ENCODE measurements at places on chromosomes 6 and 20.

- DNase-seq: no peak
Observed at GRCh38 chr20:61307686-61308476, 55.8 kb downstream of the CDH4 start.

GRCh38 chr6:79461205-79461604 is 76.0 kb downstream of the LCA5 start:
- DNase-seq: no peak

DNA sequence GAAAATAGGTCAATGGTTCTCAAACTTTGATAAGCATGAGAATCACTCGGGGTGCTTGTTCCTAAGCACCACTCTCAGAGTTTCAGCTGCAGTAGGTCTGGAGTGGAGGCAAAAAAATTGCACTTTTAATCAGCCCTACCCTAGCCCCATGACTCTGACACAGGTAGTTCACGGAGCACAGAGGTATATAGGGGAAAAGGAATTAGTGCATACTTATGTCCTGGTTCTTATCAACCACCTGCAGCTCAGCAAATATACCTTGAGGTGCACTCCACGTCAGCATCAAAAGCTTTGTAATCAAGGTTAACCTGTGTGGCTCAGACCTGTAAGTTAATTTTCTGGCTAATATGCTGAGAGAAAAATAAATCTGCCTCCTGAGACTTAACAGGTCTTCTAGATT is 138.8 kb upstream of the HMGN3 start:
- DNase-seq: no peak

DNA sequence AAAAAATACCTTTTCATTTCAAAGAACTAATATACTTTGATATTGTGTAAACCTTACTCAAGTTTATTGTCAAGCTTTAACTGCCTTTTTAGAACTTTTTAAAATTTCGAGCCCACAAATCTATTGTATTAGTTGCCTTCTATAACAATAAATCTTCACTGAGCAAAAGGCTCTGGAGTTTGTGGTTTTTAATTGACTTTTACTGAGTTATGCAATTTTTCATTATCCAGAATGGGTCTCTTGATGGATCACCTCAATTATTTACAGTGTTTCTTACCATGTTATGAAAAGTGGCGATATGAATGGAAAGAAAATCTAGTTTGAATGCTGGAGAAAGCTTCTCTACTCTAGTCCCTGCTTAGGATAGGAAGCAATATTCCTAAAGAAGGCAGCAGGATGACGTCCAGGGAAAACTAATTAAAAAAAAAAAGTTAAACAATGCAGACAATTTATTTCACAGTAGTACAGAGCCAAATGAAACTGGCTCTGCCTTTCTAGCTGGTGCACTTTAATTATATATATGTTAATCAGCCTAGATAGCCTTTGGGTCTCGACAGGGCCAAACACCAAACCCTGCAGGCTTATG is 5.0 kb downstream of the ID4 start:
- DNase-seq: no peak

DNA sequence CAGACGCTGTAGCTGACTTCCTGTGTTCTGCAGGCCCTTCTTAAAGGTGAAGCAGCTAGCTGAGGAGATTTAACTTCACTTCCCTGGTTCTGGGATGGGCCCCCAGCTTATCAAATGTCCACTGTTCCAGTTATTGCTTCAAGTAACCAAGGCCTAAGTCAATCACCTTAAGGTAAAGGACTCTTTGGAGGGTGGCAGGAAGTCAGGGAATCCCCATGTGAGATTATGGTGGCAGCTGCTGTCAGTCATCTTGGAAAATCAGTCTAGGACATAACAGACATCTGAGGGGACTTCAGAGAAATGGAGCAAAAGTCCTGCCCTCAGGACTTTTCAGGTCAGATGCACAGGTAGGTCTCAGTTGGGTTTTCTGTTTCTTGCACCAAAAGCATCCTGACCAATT is 3.8 kb downstream of the ELOVL5 start:
- DNase-seq: no peak

DNA sequence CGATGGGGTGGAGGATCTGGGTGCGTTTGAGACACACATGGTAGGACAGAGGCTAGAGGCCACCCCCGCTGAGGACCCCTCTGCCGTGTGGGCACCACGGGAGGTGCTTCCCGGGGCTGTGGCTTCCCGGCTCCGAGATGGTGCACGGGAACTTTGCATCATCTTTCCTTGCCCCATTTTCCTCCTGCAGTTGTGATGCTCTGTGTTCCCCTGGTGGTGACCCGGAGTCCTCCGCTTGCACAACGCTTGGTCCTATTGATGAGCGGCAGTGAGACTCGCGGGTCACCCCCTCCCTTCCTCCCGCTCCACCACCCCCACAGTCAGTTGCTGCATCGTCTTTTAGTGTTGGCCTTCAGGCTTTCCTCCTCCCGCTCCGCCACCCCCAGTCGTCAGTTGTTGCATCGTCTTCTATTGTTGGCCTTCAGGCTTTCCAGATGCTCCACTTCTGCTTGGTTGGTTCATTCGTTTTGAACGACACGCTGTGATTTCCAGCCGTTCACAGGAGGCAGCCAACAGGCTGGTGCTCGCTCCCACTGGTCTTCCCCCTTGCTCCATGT is 37.3 kb downstream of the PYGB start:
- DNase-seq: no peak

DNA sequence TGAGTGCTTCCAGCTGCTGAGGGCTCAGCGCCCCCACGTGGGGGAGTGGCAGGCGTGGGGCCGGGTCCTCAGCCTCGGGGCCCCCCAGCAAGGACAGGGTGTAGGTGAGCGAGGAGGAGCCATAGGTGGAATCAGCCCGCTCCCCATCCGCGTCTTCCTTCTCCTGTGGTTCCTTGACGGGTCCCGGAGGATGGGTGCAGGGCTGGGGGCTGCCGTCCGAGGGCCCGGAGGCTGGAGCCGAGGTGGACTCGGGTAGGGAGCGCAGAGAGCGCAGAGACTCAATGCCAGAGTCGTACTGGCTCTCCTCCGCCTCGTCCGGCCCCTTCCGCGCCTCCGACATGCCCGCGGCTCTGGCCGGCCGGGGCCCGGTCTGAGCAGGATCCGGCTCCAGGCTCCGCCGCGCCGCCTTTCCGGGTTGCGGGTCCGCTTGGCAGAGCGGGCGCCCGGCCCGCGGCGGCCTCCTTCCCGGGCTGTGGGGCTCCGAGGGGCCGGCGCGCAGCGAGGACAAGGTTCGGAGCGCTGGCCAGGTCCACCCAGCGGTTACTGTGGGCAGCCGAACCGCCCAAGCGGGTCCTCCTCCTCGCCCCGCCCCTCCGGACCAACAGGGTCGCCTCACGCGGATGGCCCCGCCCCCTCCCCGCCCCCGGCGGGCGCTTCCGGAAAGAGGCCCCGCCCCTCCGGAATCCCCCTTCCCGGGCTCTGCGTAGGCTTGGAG is at the start of gene NFKBIE:
Gene NFKBIE (minus strand): TSS at position 545 of the 715 bp plus-strand sequence. CDS start 205 bp downstream, at position 340.
- peak; percentile 97 for DNase-seq

GRCh38 chr20:48129345-48129942 is 344.2 kb upstream of the SULF2 start:
- no peak for DNase-seq

- no peak for DNase-seq
Observed at GRCh38 chr20:25310921-25311728, 63.2 kb downstream of the PYGB start.

- DNase-seq: no peak
Observed at GRCh38 chr6:53746442-53747103, 48.2 kb upstream of the LRRC1 start.

DNA sequence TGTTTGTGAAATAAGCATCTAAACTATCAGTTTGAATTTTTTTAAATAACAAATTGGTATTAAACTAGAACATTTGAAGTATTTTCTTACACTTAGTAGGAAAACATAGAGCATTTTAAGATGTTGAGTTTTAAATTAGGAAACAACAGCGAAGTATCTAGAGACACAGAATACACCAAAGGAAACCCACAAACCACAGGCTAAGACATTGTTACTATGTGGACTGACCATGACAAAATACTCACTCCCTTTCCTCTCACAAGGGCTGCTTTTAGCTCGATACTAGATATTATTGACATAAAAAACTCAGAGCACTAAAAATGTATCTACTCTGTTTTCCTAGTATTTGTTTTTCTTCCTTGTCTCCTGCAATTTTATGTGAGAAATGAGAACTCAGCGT is 266.0 kb upstream of the CITED2 start:
- DNase-seq: no peak

DNA sequence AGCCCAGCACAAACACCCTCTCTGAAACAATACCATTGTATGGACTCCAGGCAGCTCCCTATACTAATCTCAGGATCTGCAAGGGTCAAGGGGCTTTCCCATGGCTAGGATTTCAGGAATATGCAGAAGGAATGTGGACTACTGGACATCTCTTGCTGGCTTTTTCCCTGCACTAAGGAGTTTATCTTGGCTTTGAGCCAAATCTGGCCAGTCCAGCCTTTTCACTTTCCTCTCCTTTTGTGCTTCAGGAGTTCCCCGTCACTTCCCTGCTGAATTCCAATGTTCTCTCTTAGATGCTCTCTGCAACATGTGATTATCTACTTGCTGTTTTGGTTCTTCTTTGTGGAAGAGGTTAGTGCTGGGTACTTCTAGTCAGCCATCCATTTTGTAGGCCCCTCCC is 568.2 kb downstream of the HDGFL1 start:
- DNase-seq: no peak

GRCh38 chr6:52594221-52594620 is 17.4 kb upstream of the TRAM2 start:
- no peak for DNase-seq

DNA sequence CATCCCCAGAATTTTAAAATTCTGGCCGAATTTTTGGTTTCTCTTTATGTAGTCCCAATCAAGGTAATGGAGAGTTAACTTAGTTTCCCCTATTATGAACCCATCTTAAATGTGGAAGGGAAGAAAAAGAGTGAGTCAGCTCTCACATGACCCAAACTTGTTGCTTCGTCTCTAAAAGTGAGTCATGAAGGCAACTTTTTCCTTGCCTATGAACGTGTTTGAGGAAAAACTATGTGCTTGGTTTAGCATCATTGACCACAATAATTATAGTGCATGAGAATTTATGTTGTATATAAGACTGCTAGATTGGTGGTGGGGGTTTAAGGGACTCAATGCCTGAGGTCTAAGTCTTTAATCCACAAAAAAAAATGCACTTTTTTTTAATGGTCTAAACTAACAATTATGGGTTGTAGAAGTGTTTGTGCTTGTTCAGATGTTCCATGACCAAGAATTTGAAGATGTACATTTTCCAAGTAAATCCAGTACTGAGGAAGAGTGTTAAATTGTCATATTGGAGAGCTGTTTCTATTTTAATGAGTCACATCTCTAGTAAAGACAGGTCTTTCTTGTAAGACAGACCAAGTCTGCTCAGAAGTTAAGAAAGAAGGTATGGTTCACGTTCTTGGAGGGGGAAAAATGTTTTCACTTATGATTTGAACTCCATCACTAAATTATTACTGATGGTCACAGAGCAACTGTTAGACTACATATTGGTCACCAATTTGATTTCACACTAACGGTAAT is 409.9 kb upstream of the MARCKS start:
- DNase-seq: no peak

DNA sequence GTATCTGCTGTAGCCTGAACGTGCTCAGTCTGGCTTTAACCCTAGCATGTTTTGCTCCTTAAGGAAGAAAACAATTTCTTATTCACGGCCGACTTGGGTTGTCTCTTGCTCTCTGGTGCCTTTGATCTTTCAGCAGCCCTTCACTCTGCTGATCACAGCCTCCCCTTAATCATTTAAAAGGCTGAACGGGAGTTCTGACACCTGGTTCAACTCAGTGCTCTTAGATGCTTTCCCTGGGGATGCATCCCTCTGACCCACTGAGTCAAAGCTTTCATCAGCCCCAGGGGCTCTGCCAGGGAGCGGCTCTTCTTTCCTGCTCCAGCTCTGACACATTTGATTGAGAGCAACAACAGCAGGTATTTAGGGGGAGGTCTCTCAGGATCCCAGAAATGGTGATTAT is 79.0 kb upstream of the FYN start:
- no peak for DNase-seq

DNA sequence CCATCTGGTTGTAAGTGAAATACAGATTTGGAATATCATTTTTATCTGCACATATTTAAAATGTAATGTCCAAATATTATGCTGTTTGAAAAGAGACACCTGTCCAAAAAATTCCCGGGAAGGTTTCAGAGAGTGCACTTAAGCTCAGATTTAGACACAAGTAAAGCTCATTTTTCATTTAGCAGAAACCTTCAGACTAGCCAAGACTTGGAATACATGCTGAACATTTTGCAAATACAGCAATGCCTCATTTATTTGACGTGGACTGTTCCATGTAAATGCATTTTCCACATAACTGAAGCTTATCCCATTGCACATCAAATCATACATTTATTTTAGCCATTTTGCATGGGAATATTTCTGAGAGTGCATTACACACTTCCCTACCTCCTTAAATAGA is 280.7 kb downstream of the ZNF217 start:
- no peak for DNase-seq

DNA sequence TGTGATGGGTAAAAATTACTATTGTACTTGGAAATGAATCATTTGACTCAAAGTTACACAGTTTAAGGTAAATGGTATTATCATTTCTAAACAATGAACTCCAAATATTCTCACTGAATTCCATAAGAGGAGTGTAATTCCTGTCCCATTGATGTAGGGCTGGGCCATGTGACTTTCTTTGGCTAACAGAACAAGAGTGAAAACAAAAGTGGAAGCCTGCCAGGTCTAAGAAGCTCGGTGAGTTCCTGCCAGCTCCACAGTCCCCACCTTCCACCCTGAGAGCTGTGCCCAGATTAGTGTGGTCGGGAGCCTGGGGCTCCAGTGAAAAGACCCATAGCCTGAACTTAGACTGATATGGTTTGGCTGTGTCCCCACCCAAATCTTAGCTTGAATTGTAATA is 24.6 kb downstream of the TBXT start:
- DNase-seq: no peak

GRCh38 chr6:138537106-138537505 is 37.8 kb upstream of the NHSL1 start:
- DNase-seq: no peak

GRCh38 chr20:43375591-43375990 is 82.1 kb upstream of the SRSF6 start:
- no peak for DNase-seq

- peak; percentile 48 for DNase-seq
Observed at GRCh38 chr6:130018744-130019325, 454 bp downstream of the L3MBTL3 start.

DNA sequence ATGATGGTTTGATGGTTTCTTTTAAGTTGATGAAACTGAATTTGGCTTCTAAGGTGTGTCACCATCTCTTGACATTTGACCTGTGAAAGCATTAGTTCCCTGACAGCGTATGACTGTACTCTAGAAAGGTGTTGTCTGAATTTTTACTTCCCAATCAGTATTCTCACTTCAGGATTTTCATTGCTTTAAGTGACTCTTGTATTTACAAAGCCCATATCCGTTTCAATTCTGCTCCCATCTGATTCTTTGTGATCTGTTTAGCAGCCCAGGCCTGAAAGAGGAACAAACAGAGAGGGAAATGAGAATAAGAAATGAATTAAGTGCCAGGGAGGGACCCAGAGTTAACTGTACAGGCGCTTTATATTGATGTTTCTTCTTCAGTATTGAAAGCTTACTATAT is 73.7 kb downstream of the FARS2 start:
- DNase-seq: no peak

GRCh38 chr6:6516666-6517458 is 71.7 kb upstream of the LY86 start:
- no peak for DNase-seq

GRCh38 chr20:39893003-39893685 is 795.9 kb downstream of the MAFB start:
- DNase-seq: no peak

Data from CD4-positive, alpha-beta T cell treated with Interleukin-12 subunit alpha and Interleukin-12 subunit beta, for 1 hour (primary cell).